ENCODE measurements at places on chromosomes 3 and 15.

- no peak for DNase-seq
Observed at GRCh38 chr3:143831208-143831607, 17.1 kb downstream of the SLC9A9 start.

- no peak for DNase-seq
Observed at GRCh38 chr3:183123891-183124290, 24.6 kb upstream of the MCCC1 start.

GRCh38 chr15:87689716-87690115, 566.8 kb downstream of the NTRK3 start:
- no peak for DNase-seq

DNA sequence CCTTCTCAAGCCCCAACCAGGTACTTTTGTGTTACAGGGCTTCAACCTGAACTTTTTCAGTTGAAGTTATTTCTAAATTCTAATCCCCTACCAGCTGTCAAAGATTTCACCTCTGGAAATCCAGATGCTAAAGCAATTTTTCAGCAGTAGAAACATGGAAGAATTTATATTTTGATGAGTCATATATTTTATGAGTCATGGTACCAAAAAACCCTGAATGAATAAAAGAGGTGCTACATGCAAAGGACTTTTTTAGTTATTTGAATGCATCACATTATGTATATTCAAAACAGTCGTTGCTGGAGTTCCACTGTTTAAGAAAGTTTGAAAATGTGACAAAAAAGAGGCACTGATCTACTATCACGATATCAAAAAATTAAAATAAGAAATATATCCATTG, 96.0 kb upstream of the ZNF385D start:
- no peak for DNase-seq

DNA sequence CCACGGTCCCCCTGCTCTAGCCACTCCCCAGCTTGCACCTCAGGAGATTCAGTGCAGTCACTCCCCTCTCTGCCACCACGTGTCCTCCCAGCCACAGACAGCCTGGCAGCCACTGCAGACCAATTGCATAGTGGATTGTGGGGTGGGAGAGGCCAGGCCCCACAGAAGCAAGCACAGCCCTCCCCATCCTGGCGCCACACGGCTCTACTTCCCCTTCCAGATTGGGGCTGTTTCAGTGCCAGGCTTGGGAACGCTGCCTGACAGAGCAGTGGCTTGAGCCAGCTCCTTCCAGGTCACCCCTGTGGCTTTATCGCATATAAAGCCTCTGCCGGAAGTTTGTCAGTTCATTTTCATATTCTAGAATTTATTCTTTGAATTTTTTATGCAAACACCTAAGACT, 90.7 kb downstream of the TMEM266 start:
- DNase-seq, result no peak

DNA sequence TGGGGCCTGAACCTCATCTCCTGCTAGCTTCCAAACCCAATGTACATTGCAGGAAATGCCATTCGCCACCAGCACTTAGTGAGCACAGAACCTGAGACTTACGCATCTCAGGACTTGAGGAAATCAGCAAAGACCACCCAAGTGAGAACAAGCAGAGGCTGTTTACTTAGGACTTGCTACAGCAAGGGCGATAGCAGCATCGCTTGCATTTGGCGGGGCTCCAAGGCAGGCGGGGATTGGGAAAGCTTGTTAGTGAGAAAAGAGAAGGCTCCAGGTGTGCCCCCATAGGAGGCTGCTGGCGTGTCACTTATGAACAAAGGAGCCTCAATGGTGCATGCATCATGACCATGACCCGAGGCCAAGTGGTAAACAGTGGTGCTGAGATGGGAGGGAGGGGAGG, 19.7 kb downstream of the SLC6A20 start:
- no peak for DNase-seq

- DNase-seq, result no peak
Observed at GRCh38 chr3:65146179-65146578, 458.4 kb upstream of the ADAMTS9 start.

GRCh38 chr3:155382396-155383042, 89.0 kb upstream of the STRIT1 start:
- no peak for DNase-seq

All from CD4-positive, alpha-beta T cell treated with Interleukin-4 for 4 hours (primary cell).